Smooth muscle cell of trachea (primary cell): ENCODE measurements at places on chromosomes 4 and X. TPM values are rescaled to one million over a fixed set of nuclear protein-coding genes. Genes with fewer than 3 reads are reported as not detected.

The TGIF2LX gene
- not detected in 2 replicates for total RNA-seq

The F8A2 gene
- 1.7 TPM in 1 of 2 replicates, not detected in the other for total RNA-seq

The XAGE2 gene
- total RNA-seq, result not detected in 2 replicates

The RS1 gene
- total RNA-seq, result not detected in 2 replicates

The PRDM5 gene
- 21.8 and 23.4 TPM in 2 replicates for total RNA-seq

The ALPK1 gene
- 30.1 and 38.3 TPM in 2 replicates for total RNA-seq

The TRAPPC2 gene
- total RNA-seq, result 14.6 and 20.8 TPM in 2 replicates

The BCLAF3 gene
- 5.5 and 8.0 TPM in 2 replicates for total RNA-seq

The MTTP gene
- total RNA-seq, result 0.15 and 0.50 TPM in 2 replicates

The MID1 gene
- 27.9 and 36.4 TPM in 2 replicates for total RNA-seq

The FUNDC1 gene
- total RNA-seq, result 11.4 and 14.0 TPM in 2 replicates

The REELD1 gene
- not detected in 2 replicates for total RNA-seq

The RIPPLY1 gene
- not detected in 2 replicates for total RNA-seq

The DMP1 gene
- not detected in 2 replicates for total RNA-seq

The PRRG3 gene
- total RNA-seq, result 0.87 and 4.6 TPM in 2 replicates

The TLR6 gene
- 1.3 and 2.5 TPM in 2 replicates for total RNA-seq

The GPR34 gene
- total RNA-seq, result not detected in 2 replicates

The EMCN gene
- total RNA-seq, result 0.29 TPM in 1 of 2 replicates, not detected in the other

The CXCL10 gene
- total RNA-seq, result 1.8 TPM in 1 of 2 replicates, not detected in the other

The MAGEE2 gene
- total RNA-seq, result under 0.01 TPM in 1 of 2 replicates, not detected in the other
